ENCODE measurements at places on chromosomes 7 and 10.

DNA sequence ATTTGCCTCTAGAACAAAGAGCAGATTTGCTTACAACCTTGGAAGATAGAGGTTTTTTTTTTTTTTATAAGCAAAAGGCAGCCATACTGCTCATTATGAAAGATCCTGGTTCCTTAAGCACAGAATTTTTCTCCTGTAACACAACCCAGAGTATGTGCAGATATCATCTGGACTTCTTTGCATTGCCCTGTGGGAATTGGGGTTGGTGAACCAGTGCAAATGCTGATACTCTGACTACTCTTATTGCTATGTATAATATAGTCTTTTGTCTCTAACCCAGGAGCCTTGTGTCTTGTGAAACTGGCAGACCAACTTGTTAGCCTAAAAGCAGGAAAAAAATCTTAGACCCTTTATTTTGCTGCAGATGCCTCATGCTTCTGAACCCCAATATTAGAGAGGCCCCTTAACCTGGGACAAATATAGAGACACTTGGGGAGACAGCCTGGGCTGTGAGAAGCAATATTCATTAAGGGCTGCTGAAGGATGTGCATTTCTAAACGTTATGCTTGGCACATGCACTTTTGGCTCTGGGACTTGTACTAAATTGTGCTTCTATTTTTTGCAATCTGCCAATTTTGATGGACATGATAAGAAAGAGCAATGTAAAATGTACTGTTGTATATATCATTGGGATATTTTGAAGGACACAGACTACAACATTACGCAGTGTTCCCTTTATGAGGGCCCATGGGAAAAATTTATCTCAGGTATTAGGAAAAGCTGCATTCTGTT lies 78.9 kb downstream of the ANLN start:
- DNase-seq: no peak

GRCh38 chr7:78225534-78225933 lies 427.0 kb downstream of the PHTF2 start:
- DNase-seq: peak; percentile 23

DNA sequence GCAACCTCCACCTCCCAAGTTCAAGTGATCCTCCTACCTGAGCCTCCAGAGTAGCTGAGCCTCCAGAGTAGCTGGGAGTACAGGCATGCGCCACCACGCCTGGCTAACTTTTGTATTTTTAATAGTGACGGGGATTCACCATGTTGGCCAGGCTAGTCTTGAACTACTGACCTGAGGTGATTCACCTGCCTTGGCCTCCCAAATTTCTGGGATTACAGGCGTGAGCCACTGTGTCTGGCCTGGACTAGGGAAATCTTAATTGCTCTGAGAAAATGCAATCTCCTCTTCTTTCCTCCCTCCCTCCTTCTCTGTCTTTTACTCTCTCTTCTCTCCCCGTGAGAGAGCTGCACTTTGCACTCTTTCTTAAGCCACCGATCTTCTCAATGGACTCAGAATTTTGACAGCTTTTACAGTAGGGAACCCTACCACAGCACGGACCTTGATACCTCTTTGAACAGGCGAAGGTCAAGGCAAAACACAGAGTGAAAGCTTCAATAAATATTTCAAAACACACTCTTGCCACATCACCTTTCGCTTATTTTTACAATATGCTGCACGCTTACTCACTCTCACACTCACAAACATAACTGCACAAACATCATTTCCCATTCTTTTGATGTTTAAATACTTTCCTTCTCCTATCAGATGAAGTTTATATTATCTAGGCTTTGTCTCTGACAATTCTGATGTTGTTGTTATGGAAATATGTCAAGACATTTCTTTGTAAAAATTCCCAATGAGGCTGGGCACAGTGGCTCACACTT lies 173.4 kb upstream of the NRP1 start:
- no peak for DNase-seq

DNA sequence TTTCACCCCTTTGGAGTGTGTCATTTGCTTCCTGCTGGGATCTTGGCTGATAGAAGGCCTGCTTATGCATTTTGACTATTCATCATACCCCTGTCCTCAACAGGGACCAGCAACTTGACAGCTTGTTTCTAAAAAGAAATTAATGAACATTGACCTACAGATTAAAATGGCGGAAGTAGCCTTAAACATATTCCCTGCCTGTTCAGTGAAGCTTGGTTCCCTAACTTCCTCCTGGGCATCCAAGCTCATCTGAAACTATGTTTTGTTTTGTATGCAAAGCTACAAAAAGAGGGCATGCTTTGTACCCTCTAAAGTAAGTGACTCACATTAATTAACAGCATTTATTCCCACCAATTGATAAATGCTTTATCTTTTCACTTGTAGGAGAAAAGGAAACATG lies 26.8 kb upstream of the CDK14 start:
- DNase-seq: no peak

Data from AG20443 (cell line).